ENCODE measurements at places on chromosomes 6 and 20.

DNA sequence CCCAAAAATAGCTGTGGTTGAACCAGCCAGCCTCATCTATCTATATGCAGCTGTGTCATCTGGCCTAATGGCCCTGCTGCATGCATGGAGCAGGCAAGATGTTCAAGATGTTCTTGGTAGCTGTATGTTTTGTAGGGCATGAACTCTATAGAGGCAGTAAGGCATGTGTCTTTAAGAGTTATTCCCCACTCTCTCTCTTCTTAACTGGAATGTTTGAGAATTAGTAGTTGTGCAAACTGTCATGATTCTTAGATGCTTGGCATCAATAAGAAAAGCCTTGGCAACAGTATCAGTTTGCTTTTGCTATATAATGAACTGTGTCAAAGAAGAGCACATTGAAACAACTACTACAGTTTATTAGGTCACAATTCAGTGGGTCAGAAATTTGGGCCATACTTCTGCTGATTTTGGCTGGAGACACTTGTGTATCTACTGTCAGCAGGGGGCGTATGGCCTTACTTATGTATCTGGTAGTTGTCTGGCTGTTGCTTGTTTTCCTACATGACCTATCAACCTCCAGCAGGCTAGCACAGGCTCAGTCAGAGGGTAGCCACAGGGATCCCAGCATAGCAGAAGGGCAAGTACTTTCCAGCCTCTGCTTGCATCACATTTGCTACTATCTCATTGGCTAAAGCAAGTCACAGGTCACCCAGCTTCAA, 56.1 kb upstream of the LAMP5 start:
- ATAC-seq = no peak

DNA sequence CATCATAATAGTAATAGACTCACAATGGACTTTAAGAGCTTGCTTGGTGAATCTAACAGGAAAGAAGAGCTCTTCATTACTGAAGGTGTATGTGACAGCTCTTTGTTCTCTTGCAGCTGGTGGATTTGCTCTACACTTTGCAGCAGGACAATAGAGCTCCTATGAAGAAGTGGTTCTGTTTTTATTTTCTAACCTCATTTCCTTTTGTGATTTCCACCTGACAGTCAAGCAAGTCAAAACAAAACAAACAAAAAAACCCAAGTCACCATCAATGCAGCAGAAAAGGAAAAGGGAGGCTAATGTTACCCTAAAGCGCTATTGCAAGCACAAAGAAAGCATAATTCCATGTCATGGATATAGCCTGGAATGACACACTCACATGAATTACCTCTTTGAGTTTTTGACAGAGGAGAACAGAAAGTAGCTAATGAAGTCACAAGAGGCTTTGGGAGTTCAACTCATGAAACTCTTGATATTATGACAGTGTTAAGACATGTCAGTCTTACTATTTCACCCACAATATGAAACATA, 1188.1 kb downstream of the EPHA7 start:
- no peak for ATAC-seq

DNA sequence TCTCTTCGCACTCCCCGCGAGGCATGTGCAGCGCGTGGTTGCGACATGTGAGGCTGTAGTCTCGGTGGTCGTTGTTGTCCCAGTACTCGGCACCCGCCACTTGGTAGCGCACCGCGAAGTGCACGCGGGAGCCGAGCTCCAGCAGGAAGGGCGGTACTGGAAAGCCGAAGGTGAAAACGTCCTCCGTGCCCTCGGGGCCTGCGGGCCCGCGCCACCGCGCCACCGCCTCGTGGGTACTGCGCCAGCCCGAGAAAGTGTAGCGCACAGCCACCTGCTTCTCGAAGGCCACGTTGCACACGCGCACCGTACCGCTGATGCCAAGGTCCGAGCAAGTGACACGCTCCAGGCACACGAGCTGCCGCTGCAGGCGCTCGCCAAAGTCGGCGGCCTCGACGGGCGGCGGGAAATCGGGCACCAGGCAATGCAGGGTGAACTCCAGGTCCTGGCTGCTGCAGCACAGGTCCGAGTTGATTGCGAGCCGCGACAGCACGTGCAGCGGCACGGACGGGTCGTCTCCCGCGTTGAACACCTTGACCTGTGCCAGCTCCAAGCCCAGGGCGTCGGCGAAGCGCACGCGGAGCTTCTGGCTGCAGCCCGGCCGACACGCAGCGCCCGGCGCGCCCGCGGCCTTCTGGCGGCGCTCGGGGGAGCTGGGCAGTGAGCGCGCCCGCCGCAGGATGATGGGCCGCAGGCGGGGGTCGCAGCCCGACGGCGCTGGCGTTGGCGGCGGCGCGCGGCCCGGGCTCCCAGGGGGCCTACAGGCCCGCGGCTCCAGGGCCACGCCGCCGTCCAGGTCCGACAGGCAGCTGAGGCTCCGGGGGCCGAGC, 840 bp downstream of the PPP1R3D start:
- no peak for ATAC-seq

DNA sequence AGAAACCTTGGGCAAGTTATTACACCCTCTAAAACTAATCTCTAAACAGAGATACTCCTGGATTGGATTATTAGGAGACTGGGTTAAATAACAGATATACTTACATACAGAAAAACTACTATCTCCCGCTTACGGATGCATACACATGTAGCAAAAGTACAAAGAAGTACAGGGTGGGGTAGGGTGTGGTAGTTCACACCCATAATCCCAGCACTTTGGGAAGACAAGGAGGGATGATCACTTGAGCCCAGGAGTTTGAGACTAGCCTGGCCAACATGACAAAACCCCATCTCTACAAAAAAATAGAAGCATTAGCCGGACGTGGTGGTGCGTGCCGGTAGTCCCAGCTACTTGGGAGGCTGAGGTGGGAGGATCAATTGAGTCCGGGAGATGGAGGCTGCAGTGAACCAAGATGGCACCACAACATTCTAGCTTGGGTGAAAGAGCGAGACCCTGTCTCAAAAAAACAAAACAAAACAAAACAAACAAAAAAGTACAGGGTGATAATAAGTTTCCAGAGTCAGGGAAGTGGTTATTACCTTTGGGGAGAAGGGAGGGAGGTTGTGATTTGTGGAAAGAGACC, 8.1 kb downstream of the PIM1 start:
- ATAC-seq = peak; percentile 9

DNA sequence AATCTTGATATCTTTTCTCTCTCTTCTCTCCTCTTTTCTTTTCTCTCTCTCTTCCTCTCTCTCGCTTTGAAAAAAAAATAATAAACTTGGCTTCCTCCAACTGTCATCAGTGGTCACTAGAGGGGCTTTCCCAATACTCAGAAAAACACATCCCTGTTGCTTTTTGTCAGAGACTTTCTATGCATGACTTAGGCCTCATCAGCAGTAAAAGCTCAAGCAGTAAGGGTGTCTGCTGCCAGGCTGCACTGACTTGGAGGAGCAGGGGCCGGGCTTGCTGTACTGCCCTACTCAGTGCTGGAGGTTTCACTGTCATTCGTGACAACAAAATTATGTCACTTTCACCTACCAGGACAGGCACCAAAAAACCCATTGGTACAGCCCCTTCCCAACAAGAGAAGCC, 272.0 kb downstream of the ADGB start:
- no peak for ATAC-seq

DNA sequence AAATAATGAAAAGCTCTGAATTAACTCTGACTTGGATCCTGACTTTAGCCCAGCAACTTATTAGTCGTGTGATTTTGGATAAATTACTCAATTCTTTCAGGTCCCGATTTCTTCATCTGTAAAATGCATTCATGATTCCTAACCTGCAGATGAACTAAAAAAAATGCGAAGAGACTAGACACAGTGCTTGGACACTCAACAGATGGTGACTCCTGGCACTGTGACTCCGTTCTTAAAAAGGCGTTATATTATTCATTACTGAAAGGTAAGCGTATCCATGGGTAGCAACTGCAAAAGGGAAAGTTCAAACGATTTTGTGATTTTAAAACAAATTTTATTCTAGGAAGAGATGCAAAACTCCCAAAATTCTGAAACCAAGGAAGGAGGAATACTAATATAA, 226.3 kb downstream of the KIF16B start:
- ATAC-seq = no peak

- ATAC-seq = no peak
Measured at GRCh38 chr20:52105442-52106422, 85.8 kb downstream of the ZFP64 start.

DNA sequence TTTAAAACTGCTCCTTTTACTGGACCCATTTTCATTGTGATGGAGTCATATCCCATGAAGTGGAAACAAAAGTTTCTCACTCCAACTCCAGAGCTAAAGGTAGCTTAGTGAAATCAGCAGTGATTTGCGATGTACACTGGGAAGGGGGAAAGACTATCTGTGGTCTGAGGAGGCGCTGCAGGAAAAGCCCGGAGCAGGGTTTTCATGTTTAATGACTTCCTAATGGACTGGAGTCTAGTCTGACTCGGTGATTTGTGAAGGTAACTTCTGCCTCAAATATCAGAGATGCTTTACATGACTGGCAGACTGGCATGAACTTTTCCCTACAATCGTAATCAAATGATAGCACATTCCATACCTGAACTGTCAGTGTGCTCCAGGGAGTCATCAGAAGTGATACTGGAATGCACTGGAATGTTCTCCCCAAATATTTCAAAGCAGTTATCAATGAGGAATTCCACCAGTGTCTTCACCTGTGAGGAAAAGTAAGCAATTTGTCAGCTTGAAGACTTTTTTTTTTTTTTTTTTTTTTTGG, 7.0 kb downstream of the TAGAP start:
- ATAC-seq = no peak

DNA sequence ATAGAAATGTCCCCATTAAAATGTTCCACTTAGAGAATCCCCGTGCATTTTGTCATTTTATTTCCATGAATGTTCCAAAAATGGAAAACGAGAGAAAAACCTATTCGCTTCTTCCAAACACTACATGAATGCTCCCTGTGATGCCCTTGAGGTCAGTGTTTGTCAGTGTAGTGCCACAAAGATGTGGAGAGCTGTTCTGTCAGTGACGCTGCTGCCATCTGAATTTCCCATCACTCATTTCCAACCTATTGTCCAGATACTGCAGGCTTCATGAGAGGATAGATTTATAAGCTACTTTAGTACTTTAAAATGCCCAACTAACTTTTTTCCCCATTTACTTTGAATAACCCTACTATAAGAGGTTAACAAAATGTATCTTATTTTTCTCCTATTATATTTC, 335.8 kb downstream of the CDKAL1 start:
- no peak for ATAC-seq

DNA sequence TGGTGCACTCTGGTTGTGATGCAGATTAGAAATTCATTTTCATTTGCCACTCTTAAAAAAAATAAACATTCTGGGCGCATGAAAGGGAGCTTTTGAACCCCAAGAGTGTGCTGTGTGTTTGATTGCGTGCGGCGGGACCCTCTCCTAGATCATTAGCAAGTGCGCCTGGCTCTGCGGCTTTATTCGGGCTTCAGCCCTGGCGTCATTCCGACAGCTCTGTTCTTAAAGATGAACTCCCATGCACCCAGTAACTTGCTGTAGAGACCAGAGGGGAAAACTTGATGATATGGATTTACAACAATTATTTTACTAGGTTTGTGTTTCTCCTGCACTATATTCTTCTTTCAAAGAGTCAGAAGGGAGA, 48.9 kb upstream of the ARMC2 start:
- no peak for ATAC-seq

DNA sequence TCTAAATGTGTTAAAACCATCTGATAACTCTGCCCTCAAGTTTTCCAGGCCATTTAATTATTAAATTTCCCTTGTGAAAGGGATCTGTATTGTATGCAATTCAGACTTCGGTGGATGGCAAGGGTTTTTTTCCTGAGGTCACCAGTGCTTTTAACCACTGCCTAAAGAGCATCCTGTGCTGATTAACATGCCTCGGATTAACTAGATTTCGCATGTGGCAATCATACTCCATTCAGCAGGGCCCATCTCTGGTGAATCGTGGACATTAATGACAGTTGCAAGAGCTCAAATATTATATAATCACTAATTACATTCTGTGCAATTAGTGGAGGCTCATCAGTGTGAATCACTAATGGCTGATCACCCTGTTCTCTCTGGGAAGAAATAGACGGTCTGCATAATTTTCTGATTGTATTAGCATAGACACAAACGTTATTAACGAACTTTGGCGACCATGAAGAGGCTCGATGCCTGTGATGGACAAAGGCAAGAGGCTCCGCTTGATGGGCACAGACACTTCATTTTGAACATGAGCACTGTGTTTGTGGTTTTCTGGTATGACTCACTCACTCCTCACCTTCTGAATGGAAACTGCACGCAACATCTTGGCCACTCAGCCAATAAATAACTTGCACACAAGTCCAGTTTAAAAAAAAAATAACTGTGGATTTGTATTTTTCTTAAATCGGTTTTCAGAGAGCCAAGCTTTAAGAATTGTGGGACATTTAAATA, 31.4 kb downstream of the LINC00237 start:
- no peak for ATAC-seq

- peak; percentile 51 for ATAC-seq
Measured at GRCh38 chr6:140437619-140438345, 1063.3 kb upstream of the CITED2 start.

DNA sequence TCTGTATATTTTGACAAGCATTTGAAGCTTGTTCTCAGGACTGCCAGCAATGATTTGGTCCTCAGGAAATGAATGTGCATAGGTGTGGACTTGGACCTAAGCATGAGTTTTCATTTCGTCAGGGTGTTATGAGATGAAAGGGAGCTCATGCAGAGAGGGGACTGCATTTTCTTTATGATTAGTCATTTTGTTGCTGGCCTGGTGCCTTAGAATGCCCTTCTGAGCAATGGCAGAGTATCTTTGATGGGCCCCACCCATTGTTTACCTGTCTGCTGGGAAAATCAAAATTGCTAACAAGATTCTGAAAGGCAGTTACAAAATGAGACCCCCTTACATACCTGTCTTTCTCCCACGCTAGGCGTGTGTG, 51.5 kb upstream of the MTHFD1L start:
- no peak for ATAC-seq

DNA sequence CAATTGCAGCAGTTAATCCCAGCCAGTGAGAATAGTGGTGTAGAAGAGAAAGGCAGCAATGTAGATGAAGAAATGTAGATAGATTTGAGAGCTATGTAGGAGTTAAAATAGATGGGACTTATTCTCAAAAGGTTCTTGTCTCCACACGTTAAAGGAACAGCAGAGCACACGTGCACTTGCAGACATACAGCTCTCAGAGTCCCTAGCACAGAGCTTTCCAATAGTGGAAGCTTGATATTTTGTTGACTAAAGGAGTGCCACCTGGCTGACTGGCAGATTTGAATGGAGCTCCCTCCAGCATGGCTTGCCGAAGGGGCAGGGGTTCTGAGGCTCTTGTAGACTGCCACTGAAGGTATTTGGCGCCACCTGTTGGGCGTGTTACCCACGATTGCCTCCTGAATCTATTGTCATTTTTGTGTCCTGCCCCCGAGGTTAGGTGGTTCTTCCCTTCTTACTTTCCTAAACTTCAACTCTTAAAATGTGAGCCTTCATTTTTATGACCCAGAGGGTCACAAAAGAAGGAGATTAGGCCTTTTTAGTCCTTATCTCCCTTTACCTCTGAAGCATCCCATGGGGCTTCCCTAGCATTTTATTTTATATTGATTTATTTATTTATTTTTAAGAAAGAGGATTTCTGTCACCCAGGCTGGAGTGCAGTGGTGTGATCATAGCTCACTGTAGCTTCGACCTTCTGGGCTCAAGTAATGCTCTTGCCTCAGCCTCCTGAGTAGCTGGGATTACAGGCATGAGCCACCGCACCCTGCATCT, 16.4 kb downstream of the BRD2 start:
- ATAC-seq = peak; percentile 83
